ENCODE measurements at places on chromosomes 2 and 18.

- no peak for DNase-seq
Measured at GRCh38 chr18:26227051-26227670, 916 bp downstream of the TAF4B start.

DNA sequence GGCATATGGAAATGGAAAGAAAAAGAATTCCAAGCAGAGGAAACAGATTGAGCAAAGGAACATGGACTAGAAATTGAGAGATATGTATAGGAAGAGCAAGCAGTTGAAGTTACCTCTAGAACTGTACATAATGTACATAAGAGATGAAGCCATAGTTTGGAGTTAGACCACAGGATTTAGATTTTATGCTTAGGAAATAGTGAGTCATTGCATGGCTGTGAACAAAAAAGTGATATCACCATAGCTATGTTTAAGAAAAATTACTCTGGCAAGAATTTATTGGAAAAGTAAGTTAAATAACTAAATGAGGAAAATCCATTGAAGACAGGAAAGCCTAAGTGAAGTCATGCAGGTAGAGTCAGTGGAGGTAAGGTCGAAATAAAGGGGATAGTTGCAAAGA lies 99.4 kb upstream of the GALNT5 start:
- no peak for DNase-seq

DNA sequence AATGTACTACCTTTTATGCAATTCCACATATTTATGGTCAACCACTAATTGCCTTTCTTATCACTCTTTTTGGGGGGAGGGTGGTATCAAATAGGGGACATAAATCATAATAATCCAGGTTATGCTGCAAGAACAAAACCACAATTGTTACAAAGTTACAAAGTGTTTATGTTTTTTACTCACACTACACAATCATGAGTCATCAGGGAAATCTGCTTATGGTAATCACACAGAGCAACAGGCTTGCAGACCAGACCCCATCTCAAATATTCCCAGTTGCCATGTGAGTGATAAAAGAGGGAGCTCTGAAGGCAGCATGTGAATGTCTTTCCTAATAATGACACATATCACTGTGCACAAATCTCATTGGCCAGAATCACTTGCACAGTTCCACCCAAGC lies 304.7 kb upstream of the TMEFF2 start:
- no peak for DNase-seq

- no peak for DNase-seq
Measured at GRCh38 chr2:114201781-114202180, 240.7 kb upstream of the DPP10 start.

DNA sequence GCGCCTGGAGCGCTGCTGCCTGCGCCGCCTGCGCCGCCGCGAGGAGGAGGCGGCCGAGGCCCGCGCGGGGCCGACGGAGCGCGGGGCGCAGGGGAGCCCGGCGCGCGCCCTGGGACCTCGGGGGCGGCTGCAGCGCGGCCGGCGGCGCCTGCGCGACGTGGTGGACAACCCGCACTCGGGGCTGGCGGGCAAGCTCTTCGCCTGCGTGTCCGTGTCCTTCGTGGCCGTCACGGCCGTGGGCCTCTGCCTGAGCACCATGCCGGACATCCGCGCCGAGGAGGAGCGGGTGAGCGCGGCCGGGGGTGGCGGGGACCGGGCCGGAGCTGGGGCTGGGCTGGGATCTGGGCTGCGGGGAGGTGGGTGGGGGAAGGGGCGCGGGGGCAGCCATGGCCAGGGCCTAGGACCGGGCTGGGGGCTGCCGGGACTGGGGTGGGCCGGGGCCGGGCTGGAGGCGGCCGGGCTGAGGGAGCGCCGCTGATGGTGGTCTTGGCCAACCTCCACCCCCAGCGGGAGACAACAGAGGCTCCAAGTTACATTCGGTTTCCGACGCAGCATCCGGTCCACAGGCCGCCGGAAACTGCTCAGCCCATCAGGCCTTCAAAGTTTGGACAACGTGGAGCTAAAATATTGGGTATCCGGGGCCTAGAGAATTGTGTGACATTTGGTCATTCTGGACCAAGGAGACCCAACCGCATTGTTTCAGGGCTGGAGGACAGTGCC lies 66.4 kb downstream of the KCNG2 start:
- DNase-seq: no peak

DNA sequence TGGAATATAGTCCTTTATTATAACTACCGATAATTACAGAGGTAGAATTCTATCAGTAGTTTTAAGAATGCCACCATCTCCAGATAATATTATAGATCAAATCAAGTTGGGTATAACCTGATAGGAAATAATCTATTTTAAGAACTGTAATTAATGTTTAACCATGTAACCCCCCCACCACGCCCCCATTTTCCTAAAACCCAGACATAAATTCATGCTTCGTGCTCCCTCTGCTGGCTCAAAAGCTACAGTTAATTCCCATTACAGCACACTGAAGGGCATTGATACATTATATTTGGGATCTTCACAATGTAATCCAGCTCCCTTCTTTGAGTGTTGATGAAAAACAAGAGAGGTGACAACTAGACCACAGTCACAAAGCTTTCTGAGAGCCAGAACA lies 228.0 kb upstream of the SMAD7 start:
- no peak for DNase-seq

DNA sequence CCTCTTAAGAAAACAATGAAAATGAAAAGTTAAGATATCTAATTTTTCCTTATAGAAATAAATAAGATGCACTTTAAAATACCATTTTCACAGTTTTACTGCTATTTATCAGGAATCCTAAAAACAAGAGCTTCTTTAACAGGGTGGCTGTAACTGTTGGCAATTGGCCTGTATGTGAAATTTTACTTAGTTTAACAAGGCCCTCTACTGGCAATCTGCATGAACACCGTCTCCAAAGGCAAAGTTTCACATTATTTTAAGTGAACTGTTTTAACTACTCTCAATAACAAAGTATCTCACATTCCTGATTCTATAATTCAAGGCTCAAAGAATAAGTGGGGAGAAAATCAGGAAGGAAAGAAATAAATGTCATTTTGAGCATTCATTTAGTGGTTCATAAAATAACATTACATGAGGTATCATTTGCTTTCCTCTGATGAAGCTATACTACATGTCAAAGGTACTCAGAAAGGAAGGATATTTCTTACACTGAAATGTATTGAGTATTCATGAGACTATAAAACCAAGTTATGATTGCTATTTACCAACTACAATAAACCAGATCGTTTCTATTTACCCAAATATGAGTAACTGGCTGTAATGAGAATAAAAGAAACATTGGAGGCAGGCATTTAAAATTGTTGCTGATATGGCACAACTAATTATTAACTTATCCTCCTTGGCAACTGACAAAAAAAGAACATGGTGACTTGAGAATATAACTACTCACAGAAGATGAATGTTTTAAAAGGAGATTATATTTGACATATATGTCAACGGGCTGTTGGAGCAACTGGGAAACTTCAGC lies 7.0 kb downstream of the NCKAP5 start:
- no peak for DNase-seq

- no peak for DNase-seq
Measured at GRCh38 chr18:75163736-75164135, 45.2 kb downstream of the PTGR3 start.

DNA sequence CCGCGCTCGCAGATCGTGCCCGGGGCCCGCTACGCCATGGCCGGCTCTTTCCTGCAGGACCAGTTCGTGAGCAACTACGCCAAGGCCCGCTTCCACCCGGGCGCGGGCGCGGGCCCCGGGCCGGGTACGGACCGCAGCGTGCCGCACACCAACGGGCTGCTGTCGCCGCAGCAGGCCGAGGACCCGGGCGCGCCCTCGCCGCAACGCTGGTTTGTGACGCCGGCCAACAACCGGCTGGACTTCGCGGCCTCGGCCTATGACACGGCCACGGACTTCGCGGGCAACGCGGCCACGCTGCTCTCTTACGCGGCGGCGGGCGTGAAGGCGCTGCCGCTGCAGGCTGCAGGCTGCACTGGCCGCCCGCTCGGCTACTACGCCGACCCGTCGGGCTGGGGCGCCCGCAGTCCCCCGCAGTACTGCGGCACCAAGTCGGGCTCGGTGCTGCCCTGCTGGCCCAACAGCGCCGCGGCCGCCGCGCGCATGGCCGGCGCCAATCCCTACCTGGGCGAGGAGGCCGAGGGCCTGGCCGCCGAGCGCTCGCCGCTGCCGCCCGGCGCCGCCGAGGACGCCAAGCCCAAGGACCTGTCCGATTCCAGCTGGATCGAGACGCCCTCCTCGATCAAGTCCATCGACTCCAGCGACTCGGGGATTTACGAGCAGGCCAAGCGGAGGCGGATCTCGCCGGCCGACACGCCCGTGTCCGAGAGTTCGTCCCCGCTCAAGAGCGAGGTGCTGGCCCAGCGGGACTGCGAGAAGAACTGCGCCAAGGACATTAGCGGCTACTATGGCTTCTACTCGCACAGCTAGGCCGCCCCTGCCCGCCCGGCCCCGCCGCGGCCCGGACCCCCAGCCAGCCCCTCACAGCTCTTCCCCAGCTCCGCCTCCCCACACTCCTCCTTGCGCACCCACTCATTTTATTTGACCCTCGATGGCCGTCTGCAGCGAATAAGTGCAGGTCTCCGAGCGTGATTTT lies 7.6 kb downstream of the TBR1 start:
- DNase-seq: no peak

GRCh38 chr2:110873056-110873502 lies 140.7 kb downstream of the ACOXL start:
- no peak for DNase-seq

- DNase-seq: no peak
Measured at GRCh38 chr2:236366397-236366796, 102.2 kb upstream of the ASB18 start.

DNA sequence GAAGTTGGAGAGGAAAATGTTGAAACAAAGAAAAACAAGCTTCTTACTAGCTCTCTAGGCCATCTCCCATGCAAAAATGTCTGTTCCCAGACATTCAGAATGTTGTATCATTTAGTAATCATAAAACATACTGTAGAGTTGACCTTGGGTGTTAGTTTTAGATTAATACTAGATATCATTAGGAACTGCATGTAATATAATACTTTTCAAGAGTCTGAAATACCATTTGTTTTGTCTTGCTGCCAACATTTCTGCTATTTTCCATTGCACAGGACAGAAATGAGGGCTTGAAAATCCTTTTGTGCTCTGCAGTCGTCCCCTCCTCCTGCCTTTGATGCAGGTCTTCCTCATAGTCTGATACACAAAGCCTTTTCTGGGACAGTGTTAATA lies 89.5 kb upstream of the RBMS1 start:
- DNase-seq: no peak

DNA sequence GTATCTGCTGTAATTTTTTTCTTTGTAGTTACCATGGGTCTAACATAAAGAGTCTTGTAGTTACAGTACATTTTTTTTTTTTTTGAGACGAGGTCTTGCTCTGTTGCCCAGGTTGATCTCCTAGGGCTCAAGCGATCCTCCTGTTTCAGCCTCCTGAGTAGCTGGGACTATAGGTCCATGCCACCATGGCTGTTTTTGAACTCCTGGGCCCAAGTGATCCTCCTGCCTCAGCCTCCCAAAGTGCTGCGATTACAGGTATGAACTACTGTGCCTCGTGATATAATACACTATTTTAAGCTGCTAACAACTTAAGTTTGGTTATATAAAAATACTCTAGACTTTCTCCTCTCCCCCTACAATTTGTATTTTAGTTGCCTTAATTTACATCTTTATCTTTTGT lies 46.3 kb downstream of the ASB1 start:
- DNase-seq: no peak

DNA sequence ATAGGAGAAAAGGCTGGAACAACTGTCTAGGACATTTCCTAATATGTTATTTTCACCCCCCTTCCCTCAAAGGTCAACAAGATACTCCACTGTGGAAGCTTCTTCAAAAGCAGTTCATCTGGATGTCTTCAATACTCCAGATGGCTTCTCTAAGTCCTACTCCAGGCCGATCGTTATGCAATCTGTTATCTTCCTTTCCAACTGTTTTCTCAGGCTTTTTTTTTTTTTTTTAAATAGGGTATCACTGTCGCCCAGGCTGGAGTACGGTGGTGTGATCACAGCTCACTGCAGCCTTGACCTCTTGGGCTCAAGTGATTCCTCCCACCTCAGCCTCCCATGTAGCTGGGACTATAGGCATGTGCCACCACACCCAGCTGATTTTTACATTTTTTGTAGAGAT lies 26.3 kb downstream of the ATP8B1 start:
- DNase-seq: no peak

GRCh38 chr2:72147303-72147971 lies at the start of gene CYP26B1:
Gene CYP26B1, minus strand, starts transcription at chr2:72147862. Its CDS starts 28 bp downstream, at chr2:72147834.
- no peak for DNase-seq

DNA sequence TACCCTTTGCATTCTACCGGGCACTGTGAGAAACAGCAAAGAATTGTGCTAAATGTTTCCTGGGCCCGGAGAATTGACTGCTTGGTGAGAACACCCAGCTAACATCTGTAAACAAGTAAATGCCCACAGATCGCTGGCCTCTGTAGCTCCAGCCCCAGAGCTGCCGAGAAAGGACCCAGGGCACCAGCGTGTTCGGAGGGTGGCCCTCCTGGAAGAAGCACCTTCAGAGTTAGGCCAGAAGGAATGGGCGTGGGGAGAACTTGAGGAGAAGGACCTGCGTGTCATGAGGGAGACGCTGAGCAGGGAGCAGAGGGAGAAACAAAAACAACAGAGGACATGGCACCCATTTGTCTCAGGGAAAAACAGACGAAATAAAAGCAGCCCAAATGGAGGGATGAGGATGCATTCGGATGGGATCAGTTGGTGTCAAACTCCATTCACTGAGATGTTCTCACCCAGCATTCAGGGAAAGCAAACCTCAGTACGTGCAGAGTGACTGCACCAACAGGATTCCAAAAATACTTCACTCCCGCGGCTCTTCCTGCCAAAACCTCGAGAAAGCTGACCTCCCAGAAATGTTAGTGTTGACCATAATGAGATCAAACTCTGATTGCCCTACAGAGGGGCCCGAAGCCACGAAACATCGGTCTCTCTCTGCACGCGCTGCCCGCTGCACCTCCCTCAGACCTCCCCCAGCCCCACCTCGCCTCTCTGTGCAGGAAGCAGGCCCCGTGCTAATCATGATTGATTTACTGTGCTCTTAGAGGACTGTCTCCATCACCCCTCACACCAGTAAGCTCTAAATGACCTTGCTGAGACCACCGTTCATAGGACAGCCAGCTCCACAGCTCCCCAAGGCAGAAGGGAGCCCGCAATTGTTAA lies 376.3 kb upstream of the SALL3 start:
- no peak for DNase-seq

DNA sequence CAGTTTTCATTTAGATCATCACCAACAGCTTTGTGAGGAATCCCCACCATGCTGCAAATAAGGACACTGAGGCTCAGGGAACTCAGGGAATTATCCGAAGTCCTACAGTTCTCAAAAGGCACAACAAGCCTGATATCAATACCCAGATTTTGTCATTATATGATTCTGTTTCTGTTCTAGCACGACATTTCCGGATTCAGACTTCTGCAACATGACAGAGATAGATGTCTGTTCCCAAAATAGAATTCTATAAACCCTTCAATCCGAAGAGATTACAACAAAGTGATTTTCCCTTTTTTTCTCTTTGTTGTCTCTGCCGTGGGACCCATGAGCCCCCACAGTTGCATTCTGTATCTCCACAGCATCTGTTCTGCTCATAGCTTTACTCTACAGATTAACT lies 72.0 kb downstream of the DOCK10 start:
- DNase-seq: no peak

DNA sequence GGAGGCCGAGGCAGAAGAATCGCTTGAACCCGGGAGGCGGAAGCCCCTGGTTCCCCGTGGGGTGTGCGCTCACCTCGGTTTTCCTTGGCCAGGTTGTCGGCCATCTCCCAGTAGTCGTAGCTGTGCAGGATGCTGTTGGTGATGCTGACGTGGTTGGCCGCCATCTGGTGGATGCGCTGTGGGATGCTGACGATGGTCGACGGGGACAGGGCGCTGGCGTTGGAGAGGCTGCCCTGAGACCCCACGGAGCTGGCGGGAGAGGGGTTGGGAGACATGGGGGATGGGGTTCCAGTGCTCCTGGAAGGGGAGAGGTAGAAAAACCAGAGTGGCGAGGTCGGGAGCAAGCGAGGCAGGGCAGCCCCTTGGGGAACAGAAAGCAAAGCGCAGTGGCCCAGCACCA lies 64.4 kb upstream of the REV1 start:
- no peak for DNase-seq

Data from right lobe of liver (tissue), 6 donors.